RCC 7860 (cell line): ENCODE measurements at places on chromosomes 16 and 17.

DNA sequence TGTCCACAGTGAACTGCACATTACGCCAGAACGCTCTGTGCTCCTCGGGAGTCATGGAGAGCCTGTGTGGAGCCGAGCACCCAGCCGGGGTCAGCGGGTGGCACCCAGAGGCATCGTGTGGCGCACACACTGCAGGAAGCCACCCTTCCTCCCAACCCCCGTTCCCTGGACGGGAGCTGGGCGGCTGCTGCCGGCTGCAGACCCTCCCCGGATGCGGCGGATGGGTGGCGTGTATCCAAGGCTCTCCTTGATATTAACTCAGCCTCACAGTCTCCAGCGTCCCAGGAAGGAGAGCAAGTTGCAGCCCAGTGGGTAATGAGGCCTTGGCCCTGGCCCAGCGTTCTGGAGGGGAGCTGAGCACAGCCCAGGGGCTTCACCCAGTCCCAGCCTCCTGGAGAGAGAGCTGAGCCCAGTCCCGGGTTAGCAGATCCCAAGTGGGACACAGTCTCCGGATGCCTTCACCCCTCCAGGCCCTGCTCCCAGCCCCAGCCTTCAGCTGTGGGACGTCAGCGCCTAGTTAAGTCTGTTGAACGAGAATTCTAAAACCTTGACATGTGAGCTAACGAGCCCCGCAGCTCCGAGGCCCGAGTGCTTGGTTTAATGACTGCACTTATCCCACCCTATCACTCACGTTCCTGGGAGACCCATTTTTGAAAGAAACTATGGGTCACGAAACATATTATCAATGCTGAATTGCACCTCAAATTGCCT lies 86.6 kb downstream of the TBC1D16 start:
- no peak for DNase-seq

GRCh38 chr17:7220593-7221277 lies 997 bp downstream of the ACADVL start:
- DNase-seq: peak; percentile 36

DNA sequence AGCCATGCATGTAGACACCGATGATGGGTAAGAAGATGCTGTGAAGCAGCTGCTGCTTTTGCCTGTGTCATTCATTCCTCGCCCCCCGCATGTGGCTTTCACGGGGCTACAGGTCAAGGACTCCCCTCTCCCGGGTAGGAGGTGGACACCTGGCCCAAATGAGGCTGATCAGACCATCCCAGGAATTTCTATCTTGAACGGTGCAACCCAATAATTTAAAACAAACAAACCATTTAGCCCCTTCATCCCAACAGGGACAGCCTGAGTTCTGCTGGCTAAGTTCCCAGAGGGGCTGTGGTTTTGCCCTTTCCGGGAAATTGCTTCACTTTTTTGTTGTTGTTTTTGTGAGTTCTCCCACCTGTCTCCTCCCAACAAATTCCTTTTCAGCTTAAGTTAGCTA lies 137.7 kb upstream of the CDH5 start:
- no peak for DNase-seq

DNA sequence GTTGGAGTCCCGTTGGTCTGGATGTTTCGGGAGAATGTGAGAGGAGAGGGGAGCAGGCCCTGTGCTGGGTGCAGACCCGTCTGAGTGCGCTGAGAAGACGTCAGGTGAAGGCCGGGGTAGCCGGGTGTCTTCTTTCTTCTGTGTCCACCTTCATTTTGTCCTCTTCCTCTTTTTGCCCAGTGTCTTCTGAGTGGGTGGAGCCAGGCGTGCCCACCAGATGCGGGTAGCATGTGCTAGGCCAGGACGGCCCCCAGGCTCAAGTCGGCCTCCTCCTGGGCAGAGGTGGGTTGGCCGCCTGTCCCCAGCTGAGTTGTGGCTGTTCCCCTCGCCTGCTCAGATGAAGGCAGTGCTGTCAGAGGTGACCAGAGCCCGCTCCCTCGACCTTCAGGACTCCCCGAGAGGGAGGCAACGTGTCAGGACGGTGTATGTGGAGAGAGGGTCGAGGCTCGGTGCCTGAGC lies 3.5 kb downstream of the METRNL start:
- DNase-seq: no peak

GRCh38 chr17:320809-321385 lies 31.7 kb downstream of the RPH3AL start:
- DNase-seq: no peak

DNA sequence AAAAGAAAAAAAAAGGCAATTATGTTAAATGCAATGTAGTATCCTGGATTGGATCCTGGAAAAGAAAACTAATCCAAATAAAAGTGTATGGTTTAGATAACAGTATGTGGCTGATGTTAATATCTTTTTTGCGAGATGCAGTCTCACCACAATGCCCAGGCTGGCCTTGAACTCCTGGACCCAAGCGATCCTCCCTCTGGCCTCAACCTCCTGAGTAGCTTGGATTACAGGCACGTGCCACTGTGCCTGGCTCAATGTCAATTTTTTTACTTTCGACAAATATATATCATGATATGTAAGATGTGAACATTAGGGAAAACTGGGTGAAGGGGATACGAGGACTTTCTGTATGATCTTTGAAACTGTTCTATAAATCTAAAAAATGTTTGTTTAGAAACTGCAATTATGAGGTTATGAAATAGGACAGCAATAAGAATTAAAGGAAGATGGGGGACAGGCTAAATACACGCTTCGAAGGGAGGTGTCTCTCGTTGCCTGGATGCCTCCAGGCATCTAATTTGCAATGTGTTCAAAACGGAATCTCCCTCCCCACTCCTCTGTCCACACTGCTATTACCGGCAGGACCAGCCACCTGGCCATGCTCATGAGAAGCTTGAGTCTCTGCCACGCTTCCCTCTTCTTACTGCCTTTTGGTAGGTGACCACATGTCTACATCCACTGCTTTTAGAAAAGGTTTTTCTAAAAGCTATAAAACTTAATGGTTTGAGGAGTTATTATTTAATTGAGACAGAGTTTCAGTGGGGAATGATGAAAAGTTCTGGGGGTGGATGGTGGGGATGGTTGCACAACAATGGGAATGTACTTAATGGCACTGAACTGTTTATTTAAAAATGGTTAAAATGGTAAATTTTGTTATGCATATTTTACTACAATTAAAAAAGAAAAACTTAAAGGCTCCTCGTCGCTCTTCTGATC lies 15.2 kb downstream of the UBE2O start:
- no peak for DNase-seq

DNA sequence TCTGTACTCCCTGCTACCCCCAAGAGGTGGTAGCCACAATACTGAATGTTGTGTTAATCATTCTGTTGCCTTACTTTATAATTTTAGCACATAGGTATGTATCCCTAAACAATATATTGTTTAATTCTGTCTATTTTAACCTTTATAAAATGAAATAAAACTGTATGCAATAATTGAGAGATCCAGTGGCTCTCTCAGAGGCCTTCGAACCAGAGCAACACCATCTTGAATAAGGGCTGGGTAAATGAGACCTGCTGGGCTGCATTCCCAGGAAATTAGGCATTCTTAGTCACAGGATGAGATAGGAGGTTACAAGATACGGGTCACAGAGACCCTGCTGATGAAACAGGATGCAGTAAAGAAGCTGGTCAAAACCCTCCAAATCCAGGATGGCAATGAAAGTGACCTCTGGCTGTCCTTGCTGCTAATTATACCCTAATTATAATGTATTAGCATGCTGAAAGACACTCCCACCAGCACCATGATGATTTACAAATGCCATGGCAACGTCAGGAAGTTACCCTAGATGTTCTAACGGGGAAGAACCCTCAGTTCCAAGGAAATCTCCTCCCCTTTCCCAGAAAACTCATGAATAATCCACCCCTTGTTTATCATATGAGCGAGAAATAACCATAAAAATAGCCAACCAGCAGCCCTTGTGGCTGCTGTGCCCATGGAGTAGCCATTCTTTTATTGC lies 2.0 kb upstream of the CANT1 start:
- peak; percentile 47 for DNase-seq

- DNase-seq: no peak
These were observed 327.7 kb downstream of the BCAS3 start for GRCh38 chr17:61005358-61005757.

DNA sequence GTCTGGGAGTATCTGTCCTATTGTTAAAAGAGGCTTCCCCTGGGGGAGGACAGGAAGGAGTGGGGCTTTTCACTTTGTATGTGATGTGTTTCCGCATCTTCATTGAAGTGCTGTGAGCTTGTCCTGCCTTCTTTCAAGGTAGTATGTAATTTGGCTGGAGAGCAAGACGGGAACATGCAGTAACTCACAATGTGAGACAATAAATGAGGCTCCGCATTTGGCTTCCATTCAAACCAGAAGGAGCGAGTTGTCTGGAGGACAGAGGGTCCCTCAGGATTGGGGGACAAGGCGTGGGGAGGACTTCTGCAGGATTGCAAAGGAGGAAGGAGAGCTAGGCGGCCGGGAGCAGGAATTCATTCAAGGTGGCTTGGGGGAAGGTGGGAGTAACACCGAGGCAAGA lies 203.5 kb downstream of the RBFOX3 start:
- no peak for DNase-seq

- DNase-seq: peak; percentile 61
These were observed 4.3 kb downstream of the KAT2A start for GRCh38 chr17:42116705-42117396.

DNA sequence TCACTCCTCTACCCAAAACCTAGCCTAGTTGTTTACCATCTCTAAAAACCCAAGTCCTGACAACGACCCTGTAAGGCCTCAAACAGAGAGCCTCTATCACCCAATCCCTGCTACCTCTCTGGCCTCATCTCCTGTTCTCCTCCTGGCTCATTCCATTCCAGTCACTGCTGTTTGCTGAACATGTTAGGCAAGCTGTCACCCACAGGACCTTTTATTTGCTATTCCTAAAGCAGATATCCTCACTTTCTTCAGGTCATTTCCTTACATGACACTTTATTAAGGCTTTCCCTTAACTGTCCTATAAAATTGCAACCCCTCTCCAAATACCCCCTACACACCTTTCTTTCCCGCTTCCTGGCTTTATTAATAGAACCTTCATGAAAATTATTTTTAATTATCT lies 85.1 kb downstream of the KANSL1 start:
- no peak for DNase-seq

DNA sequence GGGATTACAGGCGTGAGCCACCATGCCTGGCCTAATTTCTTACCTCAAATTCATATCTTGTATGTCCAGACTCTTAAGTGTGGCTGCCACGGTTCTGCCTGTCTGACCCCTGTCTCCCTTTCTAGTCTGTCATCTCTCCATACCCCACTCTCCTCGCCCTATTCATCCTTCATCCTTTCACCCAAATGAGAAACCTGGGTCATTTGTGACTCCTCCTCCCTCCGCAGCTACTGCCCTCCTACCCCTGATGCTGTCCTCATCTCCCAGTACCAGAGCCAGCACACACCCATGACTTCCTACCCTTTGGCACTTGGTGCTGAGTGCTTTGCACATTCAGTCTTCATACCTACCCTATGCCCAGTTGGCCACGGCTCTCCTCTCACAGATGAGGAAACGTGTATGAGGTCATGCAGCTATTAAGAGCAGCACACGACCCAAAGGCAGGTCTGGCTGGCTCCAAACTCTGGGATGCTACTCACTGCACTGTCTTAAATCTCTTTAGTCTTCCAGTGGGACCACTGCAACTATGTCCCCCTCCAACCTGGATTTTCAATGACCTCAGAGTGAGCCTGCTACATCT lies 1.6 kb downstream of the SPATA32 start:
- DNase-seq: no peak

DNA sequence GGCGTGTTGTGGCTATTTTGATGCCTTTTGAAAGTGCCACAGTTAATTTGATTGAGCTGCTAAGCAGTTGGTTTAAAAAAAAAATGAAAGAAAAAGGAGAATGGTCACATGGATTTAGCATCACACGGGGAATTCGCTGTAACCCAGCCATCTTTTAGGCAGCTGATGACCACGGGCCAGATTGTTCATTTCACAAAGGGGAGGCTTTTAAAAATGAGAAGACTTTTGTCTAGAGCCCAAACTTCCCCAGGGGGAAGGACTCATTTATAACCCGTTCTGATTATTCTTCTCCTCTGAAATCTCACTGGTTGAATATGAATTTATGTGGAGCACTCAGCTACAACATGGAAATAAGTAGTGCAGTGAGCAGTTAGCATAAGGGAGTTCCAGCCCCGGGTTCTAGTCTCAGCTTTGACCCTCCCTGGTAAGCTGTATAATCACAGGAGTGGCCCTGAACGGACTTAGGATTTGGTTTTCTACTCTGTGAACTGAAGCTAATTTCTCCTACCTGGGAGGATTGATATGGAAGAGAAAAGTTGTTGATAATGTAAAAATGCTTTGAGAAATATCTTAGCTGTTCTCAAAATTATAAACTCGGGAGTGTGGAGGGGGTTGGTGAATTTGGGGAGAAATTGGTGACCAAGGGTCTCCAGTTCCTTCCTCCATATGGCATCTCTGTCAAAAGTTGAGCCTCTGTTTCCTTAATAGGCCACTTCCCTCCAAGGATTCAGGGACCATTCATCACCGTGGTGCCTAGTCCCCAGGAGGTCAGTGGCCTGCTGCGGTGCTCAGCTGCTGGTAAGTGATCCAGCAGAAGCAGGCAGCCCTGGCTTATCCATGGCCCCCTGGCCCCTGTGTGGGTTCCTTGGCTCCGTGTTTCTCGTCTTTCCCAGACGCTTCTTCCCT lies 76.4 kb upstream of the TBX2 start:
- no peak for DNase-seq

- no peak for DNase-seq
These were observed 453.3 kb downstream of the WWOX start for GRCh38 chr16:78552716-78553115.

- DNase-seq: no peak
These were observed at the start of gene MMP28 for GRCh38 chr17:35795007-35795870. TSS of gene MMP28 (minus strand) at chr17:35795641. CDS start at chr17:35795377, 264 bp downstream.
